Activated CD4-positive, alpha-beta T cell treated with anti-CD3 and anti-CD28 coated beads for 36 hours (primary cell): ENCODE measurements at places on chromosomes 3 and 15. TPM values are rescaled to one million over a fixed set of nuclear protein-coding genes. Genes with fewer than 3 reads are reported as not detected.

Gene PCOLCE2
- 0.55 TPM for total RNA-seq

Gene HYPK
- 14.0 TPM for total RNA-seq

Gene ACAN
- not detected for total RNA-seq

Gene COL6A5
- not detected for total RNA-seq

DNA sequence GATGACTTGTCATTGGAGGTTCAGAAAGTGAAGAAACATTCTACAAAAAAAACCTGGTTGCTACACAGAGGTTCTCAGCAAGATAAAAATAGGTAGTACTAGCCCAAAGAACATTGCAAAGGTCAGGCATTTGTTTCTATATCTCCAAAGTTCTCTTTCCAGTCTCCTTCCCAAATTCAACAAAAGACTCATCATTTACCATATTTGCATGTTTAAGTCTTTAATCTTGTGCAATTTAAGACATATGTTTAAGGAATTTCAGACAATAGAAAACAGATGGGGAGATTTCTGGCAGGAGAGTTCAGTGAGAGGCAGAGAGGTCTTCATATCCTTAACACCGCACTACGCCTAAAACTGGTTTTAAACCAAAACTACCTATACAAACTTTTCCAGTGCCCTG, 173.8 kb upstream of the THBS1 start:
- peaks cover 15% of the 10 kb centered on the region for H3K27me3 ChIP-seq
- no peak overlapping the region for H3K4me3 ChIP-seq
- H3K27ac ChIP-seq: no peak overlapping the region

DNA sequence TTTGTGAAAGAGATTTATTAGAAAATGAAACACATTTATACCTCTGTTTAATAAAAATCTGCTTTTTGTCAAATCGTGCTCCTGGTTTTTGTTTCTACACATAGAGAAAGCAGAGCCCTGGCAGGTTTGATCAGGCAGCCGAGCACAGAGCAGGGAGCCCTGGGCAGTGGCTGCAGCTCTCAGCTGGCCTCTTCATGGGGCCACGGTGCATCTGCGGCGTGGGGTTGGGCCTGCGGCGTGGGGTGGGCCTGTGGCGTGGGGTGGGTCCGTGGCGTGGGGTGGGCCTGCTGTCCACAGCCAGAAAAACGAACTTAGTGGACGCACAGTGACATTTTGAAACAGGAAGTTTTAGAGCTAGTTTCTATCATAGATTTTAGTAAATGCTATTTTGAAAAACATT, 10.6 kb downstream of the GOLGA6L2 start:
- H3K4me3 ChIP-seq: no peak overlapping the region
- no peaks in the 10 kb centered on the region for H3K27me3 ChIP-seq
- DNase-seq: no peak
- no peaks in the 10 kb centered on the region for H3K4me1 ChIP-seq
- H3K27ac ChIP-seq: no peak overlapping the region

DNA sequence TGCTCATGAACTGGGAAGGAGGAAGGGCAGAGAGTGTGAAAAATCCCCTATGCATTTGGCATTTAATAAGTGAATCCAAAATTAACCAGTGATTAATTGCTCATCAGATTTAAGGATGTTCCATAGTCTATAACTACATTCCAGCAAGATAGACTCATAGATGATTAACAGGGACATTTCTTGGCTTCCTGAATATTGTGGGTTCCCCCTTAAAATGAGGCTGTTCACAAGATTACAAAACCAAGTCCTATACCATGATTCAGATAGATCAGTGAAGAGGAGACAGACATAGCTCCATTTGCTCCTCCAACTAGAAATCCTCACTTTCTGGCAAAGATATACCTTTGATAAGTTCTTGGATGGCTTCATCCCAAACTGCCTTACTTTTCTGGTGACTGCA, 15.4 kb downstream of the RASGRP1 start:
- H3K4me1 ChIP-seq: peaks cover 88% of the 10 kb centered on the region
- no peak overlapping the region for H3K4me3 ChIP-seq
- peaks cover 79% of the 10 kb centered on the region for H3K36me3 ChIP-seq
- H3K27ac ChIP-seq: peak overlapping the region; percentile 74
- H3K27me3 ChIP-seq: no peaks in the 10 kb centered on the region

DNA sequence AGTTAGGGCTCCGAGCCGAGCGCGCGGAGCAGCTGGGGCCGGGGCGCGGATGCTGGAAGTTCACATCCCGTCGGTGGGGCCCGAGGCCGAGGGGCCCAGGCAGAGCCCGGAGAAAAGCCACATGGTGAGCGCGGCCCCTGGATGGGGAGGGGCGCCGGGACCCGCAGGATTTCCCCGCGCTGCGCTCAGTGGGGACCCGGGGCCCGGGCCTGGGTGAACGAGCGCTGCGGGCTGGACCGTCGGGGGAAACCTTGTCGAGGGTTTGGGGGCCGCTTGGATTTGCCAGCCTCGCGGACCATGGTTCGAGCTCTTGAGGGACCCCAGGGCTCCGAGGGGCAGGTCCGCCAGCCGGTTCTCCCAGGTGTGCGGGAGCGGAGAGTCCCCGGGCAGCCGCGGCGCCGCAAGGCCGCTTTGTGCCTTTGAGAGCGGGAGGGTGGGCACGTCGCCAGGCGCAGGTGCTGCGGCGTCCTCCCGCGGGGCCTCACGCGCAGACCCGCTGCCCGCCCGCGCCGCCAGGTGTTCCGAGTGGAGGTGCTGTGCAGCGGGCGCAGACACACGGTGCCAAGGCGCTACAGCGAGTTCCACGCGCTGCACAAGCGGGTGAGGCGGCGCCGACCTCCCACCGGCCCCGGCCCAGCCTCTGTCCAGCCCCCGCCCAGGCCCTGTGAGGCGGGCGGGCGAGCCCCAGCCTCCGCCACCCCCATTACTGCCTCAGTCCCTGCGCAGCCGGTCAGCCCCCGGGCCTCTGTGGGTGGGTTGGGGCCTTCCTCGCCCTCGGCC, at the start of gene SNX22:
TSS of gene SNX22 (plus strand) at position 5 of the 780 bp plus-strand sequence. CDS start at position 50, 45 bp downstream.
- H3K4me1 ChIP-seq: peaks cover 16% of the 10 kb centered on the region
- peak within 1 kb of the TSS; percentile 35 for H3K27ac ChIP-seq
- peak; percentile 49 for DNase-seq
- peak within 1 kb of the TSS; percentile 58 for H3K4me3 ChIP-seq
- peaks cover 11% of the 10 kb centered on the region for H3K36me3 ChIP-seq

GRCh38 chr15:93126599-93126998, 37.6 kb upstream of the RGMA start:
- H3K27me3 ChIP-seq: no peaks in the 10 kb centered on the region
- no peak for DNase-seq
- no peaks in the 10 kb centered on the region for H3K4me1 ChIP-seq
- no peak overlapping the region for H3K4me3 ChIP-seq
- no peak overlapping the region for H3K27ac ChIP-seq
